Naive B cell (primary cell): ENCODE measurements at places on chromosomes 5 and 9.

DNA sequence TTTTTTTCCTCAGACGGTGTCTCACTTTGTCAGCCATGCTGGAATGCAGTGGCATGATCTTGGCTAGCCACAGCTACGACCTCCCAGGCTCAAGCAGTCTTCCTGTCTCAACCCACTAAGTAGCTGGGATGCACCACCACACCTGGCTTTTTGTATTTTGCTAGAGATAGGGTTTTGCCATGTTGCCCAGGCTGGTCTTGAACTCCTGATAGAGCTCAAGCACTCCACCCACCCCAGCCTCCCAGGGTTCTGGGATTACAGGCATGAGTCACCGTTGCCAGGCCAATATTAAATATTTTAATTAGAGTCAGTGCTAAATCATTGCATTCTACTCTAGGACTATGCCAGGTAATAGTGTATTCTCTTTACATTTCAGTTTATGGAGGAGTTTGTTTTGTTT, 41.5 kb downstream of the UBE2R2 start:
- no peak for DNase-seq

DNA sequence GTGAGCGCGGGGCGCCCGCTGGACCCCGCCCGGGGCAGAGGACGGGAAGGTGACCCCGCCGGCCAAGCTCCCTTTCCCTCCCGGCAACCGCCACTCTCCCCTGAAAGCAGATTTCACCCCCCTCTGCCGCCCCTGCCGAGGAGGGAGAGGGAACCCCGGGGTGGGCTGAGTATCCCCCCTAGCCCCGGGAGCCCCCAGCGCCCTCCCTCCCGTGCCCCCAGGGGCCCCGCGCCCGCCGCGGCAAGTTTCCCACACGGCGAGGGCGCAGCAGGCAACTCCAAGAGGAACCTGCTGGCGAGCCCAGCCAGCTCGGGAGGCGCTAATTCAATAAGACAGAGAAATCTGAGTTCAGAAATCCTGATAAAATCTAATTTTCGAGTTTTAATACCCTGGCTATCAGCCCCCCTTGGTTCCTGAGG, 1.6 kb downstream of the NTNG2 start:
- no peak for DNase-seq

- DNase-seq: no peak
Observed at GRCh38 chr9:129612815-129613519, 7.9 kb downstream of the C9orf50 start.

DNA sequence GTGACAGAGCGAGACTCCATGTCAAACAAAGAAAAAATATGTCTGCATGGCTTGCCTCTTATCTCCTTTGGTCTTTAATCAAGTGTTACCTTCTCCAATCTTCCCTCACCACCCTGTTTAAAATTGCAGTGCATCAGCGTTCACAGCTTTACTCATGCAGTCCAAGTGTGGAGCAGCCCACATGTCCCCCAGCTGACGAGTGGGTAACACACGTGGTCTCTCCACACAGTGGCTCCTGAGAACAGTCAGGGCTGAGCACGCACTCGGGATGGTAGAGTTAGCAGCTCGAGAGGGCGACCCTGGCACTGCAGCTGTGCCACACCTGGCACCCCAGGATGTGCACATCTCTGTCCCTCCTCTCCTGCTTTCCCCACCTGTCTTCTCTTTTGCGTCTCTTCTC, 25.9 kb upstream of the CFAP157 start:
- DNase-seq: no peak

GRCh38 chr5:151082282-151082902, 1.6 kb upstream of the TNIP1 start:
- no peak for DNase-seq
